Lower lobe of right lung (tissue), 2 donors: ENCODE measurements at places on chromosomes 12 and 14. TPM values are rescaled to one million over a fixed set of nuclear protein-coding genes. Genes with fewer than 3 reads are reported as not detected.

Gene LAG3
- 2.1 TPM for total RNA-seq

Gene OR6C4
- not detected for total RNA-seq

Gene FIGNL2
- 0.95 TPM for total RNA-seq

Gene RAPGEF3
- 44.5 TPM for total RNA-seq

Gene PLEKHD1
- 0.47 TPM for total RNA-seq

Gene TMPRSS12
- total RNA-seq: not detected

Gene LRRC10
- not detected for total RNA-seq

Gene IL31
- not detected for total RNA-seq

Gene PRH2
- total RNA-seq: not detected
